ENCODE measurements at places on chromosomes 4 and X.

DNA sequence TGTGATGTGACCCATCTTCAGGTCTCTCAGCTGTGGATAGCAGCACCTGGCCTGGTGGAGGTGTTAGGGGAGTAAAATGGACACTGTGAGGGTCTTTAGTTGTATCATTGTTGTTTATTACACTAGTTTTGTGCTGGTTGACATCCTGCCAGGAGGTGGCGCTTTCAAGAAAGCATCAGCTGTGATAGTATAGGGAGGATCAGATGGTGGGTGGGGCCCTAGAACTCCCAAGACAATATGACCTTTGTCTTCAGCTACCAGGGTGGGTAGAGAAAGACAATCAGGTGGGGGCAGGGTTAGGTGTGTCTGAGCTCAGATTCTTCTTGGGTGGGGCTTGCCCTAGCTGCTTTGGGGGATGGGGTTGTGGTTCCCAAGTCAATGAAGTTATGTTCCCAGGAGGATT, 162.8 kb downstream of the PPP1R2C start:
- DNase-seq, result no peak

DNA sequence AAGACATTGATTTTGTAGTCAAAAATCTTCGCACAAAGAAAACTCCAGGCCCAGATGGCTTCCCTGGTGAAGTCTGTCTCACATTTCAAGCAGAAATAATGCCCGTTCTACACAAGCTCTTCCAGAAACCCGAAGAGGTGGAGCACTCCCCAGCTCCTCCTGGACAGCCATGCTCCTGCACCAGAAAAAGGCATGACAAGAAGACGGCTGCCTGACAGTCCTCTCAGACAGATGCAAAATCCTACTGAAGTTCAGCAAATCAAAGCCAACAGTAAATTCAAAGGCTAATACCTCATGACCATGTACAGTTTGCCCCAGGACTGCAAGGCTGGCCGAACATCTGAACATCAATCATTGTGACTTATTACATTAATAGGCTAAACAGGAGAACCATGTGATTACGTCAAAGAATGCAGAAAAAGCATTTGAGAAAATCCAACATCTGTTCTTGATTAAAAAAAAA, 30.8 kb upstream of the MXD4 start:
- no peak for DNase-seq

DNA sequence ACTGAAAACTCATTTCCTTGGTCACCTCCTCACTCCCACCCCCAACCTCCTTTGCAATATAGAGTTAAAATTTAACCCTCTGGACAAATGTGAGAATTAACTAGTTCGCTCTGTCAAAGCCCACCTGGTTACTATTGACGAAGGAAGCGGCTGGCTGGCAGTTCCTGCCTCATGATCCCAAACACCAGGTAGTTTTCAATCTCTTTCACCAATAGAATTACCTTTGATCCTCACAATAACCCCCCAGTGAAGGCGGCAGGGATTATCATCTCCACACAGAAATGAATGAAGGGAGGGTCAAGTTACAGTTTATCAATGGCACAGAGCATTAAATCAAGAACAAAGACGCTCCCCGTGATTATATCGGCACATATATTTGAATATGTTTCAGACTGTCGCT, 65.7 kb upstream of the TTC29 start:
- DNase-seq, result no peak

- DNase-seq, result no peak
Observed at GRCh38 chrX:140298960-140299825, 205.7 kb downstream of the SOX3 start.

DNA sequence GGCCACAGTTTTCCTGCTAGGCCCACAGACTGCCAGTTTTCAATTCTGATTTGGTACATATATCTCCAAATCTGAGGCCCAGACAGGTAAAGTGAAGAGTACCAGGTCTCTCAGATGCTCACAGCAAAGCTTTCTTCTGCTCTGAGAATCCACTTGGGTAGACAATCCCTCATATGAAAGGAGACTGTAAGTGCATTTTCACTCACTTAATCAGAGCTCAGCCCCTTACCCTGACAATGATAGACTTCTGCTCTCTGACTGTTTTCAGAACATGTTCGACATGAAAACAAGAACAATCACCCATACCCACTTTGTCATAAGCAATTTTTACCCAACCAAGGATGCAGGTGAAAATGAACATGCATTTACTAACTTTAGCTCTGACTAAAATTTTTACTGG, 7.1 kb downstream of the GPRIN3 start:
- DNase-seq, result no peak

- DNase-seq, result no peak
Observed at GRCh38 chrX:123728016-123728415, 4.8 kb downstream of the THOC2 start.

GRCh38 chr4:156113138-156113765, 159.6 kb upstream of the CTSO start:
- no peak for DNase-seq

- DNase-seq, result no peak
Observed at GRCh38 chr4:48212165-48212564, 57.5 kb downstream of the TEC start.

DNA sequence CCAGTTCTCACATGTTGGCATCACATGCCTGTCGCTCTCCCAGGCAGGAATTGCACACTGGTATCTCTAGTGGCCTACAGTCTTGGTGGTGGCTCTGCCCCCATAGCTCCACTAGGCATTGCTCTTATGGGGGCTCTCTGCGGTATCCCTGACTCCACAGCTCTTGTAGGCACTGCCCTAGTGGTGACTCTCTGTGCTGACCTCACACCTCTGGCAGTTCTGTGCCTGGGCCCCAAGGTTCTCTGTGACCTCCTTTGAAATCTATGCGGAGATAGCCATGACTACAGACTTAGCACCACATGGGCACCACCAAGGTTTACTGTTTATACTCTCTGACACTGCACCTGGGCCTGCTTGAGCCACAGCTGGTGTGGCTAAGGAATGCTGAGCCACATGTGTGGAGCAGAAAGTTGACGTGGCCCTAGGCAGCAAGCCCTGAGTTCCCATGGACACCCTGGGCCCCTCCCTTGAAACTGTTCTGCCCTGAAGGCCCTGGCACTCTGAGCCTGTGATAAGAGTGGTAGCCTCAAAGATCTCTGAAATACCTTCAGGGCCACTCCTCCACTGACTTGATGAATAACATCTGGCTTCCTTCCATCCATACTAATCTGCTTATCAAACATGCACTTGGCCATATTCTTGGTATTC, 8.0 kb downstream of the SLC9B1 start:
- no peak for DNase-seq

- DNase-seq, result no peak
Observed at GRCh38 chr4:176781739-176782100, 11.0 kb downstream of the VEGFC start.

- no peak for DNase-seq
Observed at GRCh38 chr4:183840311-183840710, 64.8 kb upstream of the STOX2 start.

DNA sequence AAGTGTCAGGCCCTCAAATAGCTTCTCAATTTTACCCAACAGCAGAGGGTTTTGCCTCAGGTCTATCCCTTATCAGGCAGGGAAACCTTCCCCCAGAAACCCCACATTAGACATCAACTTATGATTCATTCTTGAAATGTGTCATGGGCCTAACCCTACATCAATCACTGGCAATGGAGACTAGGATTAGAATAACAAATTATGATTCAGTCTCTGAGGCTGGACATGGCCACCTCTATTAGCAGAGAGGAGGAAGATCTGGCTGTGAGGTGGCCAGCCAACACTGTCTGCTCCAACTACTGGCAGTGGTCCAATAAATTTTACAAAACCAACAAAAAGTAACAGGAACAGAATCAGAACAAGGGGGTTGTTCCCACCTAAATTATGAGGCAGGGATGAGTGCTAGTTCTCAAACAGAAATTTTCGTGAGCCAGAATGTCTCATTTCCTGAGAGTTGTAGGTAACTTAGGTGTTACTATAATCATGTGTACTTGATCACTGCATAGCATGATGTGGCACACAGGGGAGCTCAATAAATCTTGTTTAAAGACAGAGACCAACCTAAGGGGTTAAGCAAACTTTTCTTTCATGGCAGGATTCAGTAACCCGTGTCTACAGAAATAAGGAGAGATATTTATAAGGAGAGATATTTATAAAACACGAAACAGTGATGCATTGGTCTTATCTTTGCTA, 126.8 kb downstream of the NFKB1 start:
- DNase-seq, result no peak

DNA sequence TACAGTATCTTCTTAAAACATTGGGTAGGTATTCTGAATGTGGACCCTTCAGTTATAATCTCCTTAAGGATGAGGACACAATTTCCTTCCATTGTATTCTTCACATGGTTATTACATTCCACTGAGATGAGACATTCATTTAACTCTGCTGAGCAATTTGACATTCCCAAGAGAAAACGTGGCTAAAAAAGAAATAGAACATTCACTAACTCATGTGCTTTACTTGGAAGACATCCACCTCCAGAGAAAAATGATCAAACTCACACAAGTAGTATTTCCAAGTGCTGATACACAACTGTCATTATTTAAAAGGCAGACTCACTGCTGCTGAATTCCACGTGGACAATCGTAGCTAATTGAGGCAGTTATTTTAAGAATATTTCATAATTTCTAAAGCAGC, 227.9 kb upstream of the ANKRD50 start:
- DNase-seq, result no peak

DNA sequence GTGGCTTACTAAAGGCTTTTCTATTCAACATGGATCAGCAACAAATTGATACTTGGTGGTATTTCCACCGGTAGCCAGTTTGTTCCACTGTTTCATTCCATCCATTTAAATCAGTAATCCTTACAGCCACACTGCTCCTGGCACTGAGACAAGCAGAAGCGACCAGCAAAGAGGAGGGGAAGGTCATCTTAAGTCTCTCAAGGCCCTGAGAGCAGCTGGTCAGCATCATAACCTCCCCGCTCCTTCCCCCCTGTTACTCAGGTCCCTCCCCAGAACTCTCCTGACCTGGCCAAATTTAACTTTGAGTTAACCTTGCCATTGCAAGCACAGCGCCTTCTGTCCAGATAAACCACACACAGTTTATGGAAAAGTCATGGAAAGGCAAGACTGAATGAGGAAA, 331.3 kb upstream of the KLF3 start:
- no peak for DNase-seq

GRCh38 chr4:74311696-74312313, 3.5 kb downstream of the EPGN start:
- DNase-seq, result no peak

GRCh38 chr4:109699553-109700225, 3.6 kb downstream of the CASP6 start:
- DNase-seq, result no peak

- no peak for DNase-seq
Observed at GRCh38 chrX:114201622-114202021, 382.3 kb upstream of the HTR2C start.

DNA sequence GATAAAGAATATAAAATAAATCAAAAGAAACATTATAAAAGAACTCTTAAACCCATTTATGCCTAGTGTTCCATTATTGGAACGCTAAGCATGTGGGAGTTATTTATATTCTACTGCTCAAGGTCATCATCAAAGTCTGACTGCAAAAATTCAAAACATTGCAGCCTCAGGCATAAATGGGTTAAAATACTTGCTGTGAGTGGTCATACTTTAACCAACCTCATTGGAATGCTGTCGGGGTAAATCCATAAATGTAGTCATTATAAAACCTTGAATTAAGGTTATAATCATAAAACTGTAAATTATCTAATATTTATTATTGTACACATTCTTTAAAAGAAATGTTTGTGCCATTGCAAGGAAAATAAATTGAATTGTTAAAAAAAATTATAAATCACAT, 55.0 kb downstream of the RPS6KA6 start:
- no peak for DNase-seq

GRCh38 chr4:56705966-56706365, 24.9 kb upstream of the HOPX start:
- DNase-seq, result no peak

GRCh38 chr4:74314944-74315343, 6.7 kb downstream of the EPGN start:
- no peak for DNase-seq
